Stimulated activated CD4-positive, alpha-beta T cell treated with anti-CD3 and anti-CD28 coated beads, Interleukin-1b, Interleukin-23, amount 100 ng/mL, for 1 hour (primary cell): ENCODE measurements at places on chromosomes 13 and 19.

DNA sequence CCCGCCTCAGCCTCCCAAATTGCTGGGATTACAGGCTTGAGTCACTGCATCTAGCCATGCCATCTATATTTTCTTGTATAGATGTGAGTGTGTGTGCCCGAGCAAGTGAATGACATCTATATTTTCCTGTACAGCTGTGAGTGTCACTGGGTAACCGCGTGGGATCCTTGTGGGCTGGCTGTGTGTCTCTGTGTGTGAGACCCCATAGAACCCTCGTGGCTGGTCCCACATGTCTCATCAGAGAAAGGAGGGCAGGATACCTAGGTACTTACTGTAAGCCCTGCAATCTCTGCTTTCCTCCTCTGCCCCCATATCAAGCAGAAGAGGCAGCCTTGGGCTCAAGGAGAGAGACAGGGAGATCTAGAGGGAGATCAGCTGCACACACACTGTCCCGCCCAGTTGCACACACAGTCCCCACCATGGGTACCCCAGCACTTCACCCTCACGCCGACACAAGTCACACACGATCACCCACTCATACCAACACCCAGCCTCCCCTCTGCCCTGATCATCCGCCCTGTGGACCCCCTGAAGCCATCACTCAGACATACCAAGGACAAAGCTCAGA lies 655 bp downstream of the DENND1C start:
- DNase-seq, result no peak

DNA sequence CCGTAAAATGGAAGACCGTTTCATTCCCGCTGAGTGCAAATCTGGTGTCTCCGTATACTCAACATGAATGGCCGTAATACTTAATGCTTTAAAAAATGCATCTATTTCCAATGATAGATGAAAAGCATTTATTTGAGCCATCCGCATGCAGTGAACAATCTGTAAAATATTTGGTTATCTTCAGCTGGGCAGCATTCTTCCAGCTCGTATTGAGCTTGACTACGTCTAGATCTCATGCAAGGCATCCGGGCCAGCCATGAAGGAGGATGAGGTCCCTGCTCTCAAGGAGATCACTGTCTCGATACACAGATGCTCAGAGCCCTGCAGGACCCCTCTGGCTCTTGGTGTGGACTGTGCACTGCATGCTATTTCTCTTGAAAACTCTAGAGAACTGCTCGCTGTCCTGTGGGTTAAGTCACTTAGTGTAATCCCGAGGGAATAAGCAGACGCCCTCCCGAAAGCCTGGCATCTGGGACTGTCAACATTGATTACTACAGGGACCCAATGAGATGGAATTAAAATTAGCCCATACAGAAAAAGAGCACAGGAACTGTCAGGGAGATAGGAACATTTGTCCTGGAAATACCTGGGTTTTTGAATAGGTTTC lies 112.4 kb upstream of the RNF113B start:
- DNase-seq, result no peak

- DNase-seq, result no peak
Measured at GRCh38 chr19:33795370-33796163, 1.1 kb upstream of the KCTD15 start.

GRCh38 chr13:19657872-19658591 lies 24.6 kb downstream of the MPHOSPH8 start:
- DNase-seq, result no peak

DNA sequence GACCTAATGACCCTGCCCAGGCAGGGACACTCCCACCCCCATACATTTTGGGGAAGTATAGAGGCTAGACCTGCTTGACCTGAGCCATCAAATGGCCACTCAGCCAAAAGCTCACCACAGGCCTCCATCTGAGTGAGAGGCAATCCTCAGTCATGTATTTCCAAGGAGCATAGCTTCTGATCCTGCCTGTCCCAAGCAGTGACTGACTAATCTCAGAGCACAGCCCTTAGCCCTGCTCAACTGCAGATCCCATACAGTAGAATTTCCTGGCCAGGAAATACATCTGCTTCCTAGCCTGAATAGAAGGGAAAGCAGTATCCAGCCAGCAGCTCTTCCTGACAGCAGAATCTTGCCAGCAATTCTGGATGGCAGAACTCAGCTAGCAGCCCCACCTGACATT lies 880.6 kb upstream of the GPC6 start:
- DNase-seq, result no peak
